ENCODE measurements at places on chromosomes 5 and 9.

GRCh38 chr5:172216345-172216744, 22.4 kb downstream of the EFCAB9 start:
- no peak for DNase-seq

DNA sequence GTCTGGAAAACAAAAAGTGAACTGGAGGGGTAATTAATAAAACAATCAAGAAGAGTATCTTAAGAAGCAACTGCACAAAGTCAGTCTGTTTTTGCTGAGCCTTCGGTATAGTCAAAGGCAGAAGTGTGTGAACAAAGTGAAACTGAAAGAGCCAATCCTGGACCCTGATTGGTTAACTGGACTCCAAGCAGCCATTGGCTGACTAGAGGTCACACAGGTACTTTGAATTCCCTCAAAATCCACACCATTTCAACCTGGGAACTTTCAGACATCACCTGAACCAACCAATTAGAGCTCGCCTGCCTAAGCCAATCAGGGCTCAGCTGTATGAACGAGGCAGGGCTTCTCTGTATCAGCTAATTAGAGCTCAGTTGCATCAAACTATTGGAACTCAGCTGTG, 286.7 kb downstream of the TLE4 start:
- peak; percentile 15 for DNase-seq

DNA sequence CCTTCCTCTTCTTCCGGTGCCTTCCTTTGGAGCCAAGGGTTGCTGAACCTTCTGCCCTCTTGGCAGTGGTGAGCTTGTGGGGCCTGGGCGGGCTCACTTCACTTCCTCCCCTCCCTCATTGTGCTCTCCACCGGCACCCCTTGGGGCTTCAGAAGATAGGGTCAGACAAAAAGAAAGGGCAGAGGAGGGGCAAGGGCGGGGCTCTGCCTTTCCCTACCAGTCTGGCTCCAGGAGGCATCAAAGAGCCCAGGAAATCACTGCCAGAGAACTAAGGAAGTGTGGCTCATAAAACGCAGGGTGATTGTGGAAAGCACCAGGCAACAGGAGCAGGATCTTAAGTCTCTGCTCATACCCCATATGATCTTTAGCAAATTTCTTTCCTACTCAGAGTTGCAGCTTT, 34.8 kb downstream of the ACOT12 start:
- DNase-seq = no peak

- no peak for DNase-seq
These were observed 32.5 kb downstream of the TERT start for GRCh38 chr5:1262381-1262780.

DNA sequence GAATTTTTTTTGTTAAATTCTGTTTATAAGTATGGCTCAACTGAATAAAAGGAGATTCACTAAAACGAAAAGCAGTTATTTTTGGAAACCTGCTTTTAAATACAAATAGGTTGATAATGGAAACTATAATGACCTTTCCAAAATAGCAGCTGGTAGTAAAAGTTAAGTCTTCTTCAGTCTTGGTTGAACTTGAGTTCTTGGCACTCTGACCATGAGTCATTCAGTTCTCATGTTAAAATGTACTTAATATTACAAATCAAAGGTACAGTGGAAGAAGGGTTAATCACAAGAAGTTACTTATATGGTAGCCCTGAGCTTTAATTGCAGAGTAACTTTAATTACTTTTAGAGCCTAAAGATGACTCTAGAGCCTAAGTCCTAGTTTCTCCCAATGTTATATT, 62.1 kb downstream of the KLF9 start:
- no peak for DNase-seq

DNA sequence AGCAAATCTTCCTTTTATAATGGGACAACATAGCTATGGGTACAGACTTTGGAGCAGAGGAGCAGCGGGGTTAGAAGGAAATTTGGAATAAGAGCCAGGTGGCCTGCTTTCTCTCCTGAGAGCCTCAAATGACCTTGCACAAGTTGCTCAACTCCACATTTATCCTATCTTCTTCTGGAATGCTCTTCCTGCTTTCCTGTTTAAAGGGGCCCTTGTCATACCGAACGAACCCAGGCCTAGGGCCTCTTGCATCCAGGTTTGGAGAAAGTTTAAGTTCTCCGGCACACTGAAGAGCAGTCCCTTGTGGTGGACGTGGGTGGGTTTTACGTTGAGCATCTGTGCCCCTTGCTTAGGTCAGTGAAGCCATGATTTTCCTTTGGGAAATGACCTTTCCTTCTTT, 197.9 kb upstream of the NR3C1 start:
- no peak for DNase-seq

DNA sequence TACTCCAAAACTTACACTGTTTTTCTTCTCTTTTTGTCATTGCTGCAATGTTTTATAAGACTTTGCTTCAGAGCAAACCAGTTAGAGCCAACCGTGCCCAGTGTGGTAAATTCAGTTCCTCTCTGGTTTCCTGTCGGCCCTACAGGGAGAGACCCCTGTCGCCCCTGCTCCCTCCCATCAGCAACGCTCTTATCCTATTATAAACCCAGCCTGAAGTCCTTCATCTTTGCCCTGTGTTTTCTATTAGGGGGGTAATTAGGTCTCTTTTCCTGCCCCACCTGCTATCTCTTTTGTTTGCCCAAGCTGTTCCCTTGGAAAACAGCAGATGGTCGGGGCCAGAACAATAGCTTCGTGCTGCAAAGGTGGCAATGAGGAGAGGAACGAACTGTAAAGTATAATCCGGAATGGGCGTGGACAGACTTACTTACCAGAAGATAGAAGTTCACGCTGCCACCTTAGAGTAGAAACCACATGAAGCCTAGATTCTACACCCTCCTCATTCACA, 21.4 kb upstream of the OTULINL start:
- DNase-seq = no peak

All from urothelium cell line (cell line).